ENCODE measurements at places on chromosomes 16 and 17.

DNA sequence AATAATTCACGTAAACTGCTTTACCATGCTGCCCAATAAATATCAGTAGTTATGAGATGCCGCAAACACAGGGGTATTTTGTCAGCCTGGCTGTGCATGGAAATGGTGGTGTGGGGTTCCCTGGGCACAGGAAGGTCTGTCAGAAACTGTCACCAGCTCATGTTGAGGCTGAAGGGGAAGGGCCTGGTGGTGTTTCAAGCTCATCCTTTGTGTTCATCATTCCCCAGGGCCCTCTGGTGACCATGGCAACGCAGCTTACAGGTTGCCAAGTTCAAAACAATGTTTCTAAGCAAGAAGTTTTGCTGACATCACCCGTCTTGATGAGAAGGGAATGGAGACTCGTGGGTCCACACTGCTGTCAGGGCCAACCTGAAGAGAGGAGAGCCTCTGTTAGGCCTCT, 348.9 kb upstream of the C16orf82 start:
- DNase-seq, result peak; percentile 9

- no peak for DNase-seq
These were observed 14.4 kb downstream of the CARHSP1 start for GRCh38 chr16:8854298-8854948.

DNA sequence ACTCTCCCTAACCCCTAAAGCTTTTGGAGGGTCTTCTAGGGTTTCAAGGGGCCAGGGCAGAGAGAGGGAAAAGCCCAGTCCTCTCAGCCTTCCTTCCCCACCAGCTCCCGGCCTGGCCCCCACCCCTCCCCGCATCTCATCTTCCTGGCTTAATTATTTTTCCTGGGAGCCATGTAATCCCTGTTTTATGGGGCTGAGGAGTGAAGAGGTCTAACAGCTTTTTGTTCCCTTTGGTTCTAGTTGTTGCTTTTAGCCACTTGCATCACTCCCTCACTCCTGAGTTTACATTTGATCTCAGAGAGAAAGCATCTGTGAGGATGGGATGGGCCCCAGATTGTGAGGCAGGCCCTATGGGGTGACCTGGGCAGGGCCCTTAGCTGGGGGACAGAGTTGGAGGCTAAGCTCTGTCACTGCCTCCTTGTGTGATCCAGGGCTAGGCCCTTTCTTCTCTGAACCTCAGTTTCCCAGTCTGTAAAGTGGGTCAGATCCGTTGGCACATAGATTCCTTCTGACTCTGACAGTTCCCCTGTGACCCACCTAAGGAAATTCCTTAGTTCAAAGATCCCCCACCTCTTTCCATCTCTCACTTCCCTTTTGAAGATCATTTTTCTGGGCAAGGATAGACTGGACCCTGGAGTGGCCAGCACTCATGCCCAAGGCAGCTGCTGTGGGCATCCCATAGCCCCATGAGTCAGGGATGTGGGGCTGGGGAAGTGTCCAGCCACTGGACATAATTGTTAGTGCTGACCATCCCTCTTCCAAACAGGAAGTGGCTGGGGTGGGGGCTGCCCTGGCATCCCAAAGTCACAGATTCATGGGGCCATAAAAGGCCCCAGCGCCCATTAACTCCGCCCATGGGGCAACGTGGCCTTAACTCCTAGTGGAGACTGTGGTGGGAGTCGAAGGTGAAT, 20.1 kb downstream of the UNC119 start:
- no peak for DNase-seq

GRCh38 chr17:46110219-46110618, 83.0 kb downstream of the KANSL1 start:
- DNase-seq, result no peak

DNA sequence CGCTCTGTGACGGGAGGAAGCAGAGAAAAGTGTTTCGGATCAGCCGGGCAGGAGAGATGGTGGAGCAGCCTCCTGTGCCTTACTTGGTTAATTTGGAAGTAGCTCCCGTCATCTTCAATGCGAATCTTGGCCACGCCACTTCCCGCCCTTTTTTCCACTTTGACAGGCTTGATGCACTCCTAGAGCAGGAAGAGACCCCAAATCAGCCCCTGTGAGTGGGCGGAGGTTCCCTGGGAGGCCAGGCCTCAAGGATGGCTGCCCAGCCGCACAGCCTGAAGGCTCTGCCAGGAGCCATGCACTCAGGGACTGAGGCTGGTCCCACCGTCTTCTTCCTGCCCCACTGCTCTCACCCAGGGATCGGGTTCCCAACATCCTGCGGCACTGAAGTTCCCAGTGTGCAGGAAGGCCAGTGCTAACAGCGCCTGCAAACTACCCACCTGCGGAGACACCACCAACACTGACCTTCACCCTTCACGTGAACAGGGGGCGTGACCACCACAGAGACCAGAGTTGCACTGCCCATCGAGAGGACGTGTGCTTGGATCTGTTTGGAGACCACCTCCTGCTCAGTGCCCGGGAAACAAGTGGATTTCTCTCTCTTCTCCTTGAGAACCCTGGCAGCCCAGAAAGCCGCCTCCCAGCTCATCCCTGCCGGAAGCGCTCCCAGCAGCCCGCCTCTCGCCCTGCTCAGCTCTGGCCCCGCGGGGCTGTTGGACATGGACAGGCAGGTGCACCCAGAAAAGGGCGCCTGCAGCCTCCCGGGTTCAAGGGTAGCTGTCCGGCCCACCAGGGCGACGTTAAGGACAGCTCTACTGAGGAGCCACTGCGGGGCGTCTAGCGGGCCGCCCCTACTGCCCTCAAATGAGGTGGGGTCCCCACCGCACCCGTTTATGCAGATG, 988 bp downstream of the CIAO3 start:
- no peak for DNase-seq

- DNase-seq, result no peak
These were observed 39.3 kb downstream of the BAIAP2 start for GRCh38 chr17:81073967-81074839.

DNA sequence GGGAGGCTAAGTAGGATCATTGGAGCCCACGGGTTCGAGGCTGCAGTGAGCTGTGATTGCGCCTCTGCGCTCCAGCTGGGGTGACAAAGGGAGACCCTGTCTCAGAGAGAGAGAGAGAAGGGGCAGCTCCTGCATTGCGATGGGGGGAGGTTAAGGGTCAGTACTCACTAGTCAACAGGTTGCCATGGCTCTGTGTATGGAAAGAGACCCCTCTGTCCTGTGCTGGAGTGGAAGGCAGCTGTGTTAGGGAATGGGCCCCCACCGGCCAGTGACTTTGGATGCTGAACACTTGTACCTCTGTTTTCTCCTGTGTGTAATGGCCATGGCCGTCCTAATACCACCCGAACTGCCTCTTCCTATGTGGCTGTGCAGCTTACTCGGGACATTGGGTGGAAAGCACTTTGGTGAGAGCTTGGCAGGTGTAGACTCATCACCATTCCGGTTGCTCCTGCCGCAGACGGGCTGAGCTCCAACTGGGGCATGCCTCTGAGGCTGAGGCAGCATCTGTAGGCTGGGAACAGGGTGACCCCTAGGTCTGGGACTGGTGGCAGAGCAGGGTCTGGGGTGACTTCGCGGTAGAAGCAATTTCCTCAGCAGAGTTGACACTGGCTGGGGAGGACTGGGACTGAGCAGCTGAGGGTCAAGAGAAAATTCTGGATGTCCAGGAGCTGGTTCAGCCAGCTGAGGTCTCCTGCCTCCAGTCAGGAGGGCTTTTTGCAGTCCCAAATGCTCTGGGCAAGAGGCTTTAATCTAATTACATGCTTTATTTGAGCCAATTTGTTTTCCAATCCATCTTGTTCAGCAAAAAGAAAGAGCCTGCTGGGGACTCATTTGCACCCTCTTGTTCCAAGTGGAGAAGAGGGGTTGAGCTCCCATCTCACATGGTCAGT, 184.5 kb downstream of the NTN1 start:
- no peak for DNase-seq

DNA sequence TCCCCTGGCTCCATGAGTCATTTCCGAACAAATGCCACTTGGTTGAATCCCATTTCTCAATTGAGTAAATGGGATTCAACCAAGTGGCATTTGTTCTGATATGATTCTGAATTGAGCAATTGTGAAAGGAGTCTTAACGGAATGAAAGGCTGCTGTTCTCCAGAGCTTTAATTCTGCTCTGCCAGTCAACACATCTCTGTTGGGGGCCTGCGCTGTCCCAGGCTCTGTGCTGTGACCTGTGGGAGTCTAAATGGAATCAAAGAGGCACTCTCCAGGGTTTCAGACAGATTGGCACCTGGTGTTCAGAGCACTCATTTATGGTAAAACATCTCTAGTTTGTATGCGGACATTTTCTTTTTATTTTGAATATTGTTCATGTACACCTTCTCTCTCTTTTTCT, 126.2 kb downstream of the WSCD1 start:
- DNase-seq, result no peak

GRCh38 chr16:48580925-48581500, 29.0 kb downstream of the N4BP1 start:
- DNase-seq, result no peak

- no peak for DNase-seq
These were observed 104.7 kb downstream of the COPRS start for GRCh38 chr17:31754239-31754945.

DNA sequence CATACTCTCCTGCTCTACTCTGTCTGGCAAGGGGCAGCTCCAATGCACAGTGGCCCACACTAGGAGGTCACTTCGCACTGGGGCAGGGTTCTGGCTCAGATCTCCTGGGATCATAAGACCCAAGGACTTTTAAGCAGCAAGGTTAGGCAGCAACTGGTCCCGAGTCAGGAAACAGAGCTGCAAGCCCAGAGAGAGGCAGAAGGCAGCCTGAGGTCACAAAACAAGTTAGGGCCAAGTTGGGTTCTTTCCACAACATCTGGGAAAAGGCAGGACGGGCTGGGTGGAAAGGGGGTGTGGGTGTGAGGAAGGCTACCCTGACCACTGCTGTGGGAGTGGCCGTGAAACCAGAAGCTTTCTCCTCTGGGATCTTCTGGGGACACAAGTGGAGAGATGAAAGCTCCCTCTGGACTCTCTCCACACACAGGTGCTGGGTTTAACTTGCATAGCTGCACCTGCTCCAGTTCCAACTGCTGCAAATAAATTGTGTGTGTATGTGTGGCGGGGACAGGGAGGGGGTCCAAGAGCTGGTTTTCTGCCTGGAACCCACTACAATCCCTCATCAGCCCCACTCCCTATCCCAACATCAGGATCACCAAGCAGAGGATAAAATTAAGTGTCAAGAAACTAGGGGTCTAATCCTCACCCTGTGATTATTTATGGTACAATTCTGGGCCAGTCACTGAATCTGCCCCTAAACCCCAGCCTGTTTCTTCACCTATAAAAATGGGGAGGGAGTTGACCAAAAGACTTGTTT, 8.0 kb upstream of the TSPOAP1 start:
- DNase-seq, result no peak

GRCh38 chr17:45136846-45137560, 1.5 kb downstream of the ACBD4 start:
- no peak for DNase-seq

- DNase-seq, result no peak
These were observed 55.6 kb upstream of the ALOX12 start for GRCh38 chr17:6940186-6940649.

DNA sequence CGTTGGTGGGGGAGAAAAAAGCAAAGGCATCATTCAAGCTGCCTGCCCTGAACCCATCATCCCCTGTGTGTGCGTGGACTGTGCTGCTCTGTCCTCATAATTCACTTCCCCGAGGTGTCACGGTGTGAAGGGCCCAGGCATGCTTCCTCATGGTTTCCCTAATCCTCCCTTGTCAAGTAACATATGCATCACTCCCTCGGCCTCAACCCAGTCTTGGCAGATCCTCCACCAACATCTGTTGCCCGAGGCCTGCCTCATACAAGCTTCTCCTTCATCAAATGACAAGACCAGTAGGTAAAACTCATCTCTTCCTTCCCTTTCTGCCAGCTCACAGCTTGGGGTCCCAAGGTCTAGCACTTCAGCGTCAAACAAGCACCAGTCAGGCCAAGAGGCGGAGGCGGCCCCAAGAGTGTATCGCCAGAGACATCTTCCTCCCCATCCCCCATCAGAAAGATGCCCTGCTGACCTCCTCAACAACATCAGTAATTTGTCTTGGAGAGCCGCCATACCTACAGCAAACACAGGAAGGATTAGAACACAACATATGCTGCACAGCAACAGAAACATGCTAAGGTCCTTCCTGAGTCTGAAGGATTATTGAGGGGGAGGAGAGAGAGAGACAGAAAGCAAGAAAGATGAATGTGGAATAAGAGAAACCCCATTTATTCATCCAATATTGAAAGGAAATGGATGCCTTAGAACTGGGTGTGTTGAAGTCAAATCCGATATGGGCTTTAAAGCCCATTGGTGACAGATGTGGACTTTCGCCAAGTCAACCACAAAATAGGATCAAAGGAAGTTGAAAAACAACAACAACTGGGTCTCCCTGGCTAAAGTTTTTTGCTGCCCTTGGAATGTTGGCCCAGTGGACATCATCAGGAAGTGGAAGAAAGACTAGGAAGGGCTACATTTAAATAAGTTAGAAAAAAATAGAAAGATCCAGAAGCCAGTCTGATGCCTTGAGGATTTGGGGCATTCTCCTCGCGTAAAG, 38.4 kb downstream of the SOX9 start:
- DNase-seq, result no peak

DNA sequence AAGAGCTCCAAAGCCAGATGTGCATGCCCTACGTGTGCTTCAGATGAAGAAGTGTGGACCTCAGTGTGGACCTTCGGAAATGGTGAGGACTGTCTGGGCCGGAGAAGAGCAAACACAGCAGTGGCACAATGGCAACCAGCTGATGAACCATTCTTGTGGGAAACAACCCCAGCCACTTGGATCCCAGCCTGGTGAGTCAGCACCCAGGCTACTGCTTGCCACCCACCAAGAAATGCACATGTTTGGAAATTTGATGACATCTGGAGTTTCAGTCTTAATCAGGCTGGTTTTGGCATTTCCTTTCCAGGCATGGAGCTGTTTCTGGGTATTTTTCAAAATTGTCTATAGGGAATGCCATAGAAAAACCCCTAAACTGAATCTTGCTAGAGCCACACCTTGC, 42.7 kb downstream of the DYNLRB2 start:
- no peak for DNase-seq

DNA sequence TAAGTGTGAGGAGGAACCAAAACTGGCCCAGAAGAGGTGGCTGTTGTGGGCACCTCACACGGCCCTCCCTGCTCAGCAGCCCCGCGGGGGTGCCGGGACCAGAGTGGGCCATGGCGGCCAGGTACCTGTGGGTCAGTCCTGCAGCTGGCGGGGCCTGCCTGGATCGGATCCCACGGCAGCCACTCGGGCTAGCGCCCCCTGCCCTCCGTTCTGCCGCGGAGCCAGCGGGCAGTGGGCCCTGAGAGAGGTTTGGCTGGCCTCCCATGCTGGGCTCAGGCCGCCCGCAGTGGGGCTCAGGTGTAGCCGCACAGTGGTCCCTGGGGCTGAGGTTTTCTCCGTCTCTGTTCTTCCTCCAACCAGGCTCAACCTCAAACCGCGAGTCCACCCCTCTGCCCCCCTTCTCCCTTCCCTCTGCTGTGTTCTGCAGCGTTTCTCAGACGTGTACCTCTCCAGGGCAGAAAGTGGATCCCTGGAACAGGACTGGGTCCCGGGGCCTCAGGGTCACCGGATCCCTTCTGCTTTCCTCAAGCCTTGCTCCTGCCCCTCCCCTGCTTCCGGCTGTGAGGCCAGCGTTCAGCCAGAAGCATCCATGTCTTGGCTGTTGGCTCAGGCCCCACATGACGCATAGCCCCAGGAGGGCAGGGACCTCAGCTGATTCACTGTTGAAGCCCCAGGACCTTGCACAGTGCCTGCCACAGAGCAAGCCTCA, 28.6 kb upstream of the ITGA3 start:
- DNase-seq, result no peak

GRCh38 chr17:19939993-19940721, 37.5 kb downstream of the AKAP10 start:
- DNase-seq, result no peak

GRCh38 chr16:52742608-52743170, 195.7 kb upstream of the TOX3 start:
- no peak for DNase-seq
